NCI-H1417 (cell line): ENCODE measurements at places on chromosomes 13 and 19.

- no peak for DNase-seq
Observed at GRCh38 chr13:20127562-20128458, 33.0 kb downstream of the GJA3 start.

GRCh38 chr13:67498948-67499347 lies 268.8 kb upstream of the PCDH9 start:
- DNase-seq: no peak

- DNase-seq: no peak
Observed at GRCh38 chr13:50691681-50692263, 151.7 kb downstream of the DLEU7 start.

DNA sequence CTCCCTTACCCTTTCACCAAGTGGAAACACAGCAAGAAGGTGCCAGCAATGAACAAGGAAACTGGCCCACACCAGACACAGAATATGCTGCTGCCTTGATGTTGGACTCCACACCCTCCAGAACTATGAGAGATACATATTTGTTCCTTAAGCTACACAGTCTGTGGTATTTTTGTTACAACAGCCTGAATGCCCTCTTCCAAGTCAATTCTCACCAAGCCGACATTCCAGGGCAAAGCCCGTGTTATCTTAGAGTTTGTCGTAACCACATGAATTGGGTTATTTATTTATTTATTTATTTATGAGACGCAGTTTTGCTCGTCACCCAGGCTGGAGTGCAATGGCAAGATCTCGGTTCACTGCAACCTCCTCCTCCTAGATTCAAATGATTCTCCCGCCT lies 14.9 kb downstream of the FGF21 start:
- no peak for DNase-seq

DNA sequence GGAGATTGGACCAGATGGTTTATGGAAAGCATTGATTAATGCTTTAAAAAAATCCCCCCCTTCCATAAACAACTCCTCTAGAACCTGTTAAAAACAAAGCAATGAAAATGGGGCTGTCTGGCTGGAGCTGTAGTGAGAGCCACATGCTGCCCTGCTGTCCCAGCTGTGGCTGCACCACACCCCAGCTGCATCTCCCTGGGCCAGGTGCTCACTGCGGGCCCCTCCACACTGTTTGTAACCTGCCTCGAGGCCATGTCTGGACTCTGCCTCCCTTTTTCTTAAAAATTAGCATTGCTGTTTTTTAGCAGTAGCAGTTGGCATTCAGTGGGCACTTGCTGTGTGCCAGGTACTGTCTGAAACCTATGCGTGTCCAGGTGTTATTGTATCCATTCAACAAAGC lies 15.2 kb upstream of the F2RL3 start:
- DNase-seq: no peak

DNA sequence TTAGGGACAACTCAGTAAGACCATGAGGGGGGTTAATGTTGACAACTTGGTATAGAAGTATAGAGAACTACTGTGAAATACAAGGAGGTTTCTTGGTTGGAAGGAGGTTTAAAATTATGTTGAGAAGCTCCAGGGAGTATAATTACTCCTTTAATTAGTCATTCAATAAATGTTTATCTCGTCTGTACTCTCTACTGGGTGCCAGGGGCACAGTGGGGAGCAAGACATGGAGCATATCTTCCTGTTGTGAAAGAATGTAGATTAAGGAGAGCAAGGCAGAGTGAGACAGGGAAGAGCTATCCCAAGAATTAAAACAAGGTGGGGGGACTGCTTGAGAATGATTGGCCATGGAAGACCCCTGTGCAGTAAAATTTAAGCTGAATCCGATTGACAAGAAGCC lies 33.7 kb upstream of the TDRD3 start:
- no peak for DNase-seq

DNA sequence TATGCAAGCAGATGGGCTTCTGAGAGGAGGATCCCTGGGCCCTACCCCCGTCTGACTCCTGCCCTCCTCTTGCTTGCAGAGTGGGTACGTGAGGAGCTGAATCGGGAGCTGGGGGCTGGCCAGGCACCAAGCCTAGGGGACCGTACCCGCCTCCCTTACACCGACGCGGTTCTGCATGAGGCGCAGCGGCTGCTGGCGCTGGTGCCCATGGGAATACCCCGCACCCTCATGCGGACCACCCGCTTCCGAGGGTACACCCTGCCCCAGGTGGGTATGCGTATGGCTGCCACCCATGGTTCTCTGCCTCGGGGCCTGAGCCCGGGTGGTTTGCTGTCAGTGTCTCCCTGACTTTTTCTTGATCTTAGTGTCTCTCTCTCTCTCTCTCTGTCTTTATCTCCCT lies 10.4 kb downstream of the CYP2S1 start:
- DNase-seq: no peak

DNA sequence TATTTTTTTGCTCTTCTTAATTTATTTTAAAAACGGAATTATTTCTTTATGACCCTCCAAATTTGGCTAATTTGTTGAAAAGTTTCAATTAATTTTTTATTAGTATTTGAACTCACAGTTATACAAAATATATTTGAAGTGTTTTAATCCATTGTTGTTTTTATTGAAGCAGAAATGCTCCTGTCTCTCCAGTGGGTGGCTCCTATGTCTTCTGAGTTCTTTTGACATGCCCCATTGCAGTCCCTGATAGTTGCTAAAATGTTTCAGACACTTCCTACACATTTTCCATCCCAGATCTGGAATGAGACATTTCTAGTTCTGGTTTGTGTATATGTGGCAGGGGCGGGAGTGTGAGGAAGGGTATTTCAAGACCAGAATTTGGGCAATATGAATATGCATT lies 579.4 kb upstream of the PRR20A start:
- peak; percentile 12 for DNase-seq
